ENCODE measurements at places on chromosomes 5 and 9.

- DNase-seq = no peak
Measured at GRCh38 chr9:21872696-21873095, 70.3 kb downstream of the MTAP start.

GRCh38 chr5:59711310-59711709 is 182.2 kb downstream of the PDE4D start:
- no peak for DNase-seq

DNA sequence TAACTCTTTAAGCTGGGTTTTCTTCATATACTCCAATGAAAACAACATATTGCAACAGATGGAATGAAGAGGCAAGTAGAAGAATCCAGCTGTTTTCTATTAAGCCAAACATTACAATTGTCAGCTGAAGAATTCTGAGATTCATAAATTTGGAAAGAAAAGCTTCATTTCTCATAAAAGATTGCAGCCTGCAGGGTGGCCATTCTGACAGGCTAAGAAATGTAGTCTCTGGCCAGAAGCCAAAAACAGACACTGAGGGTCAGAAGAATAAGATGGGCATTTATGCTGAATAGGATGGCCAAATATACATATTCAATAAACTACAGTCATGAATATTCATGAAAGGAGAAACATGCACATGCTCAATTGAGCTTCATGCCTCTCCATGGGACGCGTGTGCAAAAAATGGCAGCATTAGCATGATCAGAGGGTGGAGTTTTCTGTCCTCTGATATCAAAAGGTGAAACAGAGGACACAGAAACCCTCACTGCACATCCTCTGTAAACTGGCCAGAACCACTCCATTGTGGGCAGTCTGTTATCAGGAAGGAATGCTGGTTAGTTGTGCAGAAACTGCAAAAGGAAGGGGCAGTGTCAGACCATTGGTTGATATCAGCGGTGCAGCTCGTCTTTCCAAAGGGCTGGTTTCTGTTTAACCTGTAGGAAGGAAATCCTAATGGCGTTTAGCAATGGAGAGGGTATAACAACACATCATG is 50.2 kb downstream of the FXN start:
- no peak for DNase-seq

DNA sequence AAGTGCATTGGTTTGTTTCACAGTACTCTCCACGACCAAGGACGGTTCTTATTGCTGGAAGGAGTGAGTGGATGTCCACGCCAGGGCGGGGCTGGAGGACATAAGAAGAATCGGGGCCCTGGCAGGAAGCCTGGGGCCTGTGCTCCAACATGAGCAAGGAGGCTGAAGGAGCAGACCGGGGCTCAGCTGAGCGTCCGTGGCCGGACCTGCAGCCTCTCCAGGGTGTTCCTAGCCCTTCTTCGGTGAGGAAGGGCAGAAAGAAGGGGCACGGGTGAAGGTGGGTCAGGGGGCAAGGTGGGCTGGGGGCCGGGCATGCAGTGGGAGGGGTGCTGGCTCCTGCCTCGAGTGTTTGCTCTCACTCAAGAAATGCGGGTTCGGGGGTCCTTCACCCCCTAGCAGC is 18.1 kb downstream of the FAM78A start:
- no peak for DNase-seq
